ENCODE measurements at places on chromosomes 2 and 18.

DNA sequence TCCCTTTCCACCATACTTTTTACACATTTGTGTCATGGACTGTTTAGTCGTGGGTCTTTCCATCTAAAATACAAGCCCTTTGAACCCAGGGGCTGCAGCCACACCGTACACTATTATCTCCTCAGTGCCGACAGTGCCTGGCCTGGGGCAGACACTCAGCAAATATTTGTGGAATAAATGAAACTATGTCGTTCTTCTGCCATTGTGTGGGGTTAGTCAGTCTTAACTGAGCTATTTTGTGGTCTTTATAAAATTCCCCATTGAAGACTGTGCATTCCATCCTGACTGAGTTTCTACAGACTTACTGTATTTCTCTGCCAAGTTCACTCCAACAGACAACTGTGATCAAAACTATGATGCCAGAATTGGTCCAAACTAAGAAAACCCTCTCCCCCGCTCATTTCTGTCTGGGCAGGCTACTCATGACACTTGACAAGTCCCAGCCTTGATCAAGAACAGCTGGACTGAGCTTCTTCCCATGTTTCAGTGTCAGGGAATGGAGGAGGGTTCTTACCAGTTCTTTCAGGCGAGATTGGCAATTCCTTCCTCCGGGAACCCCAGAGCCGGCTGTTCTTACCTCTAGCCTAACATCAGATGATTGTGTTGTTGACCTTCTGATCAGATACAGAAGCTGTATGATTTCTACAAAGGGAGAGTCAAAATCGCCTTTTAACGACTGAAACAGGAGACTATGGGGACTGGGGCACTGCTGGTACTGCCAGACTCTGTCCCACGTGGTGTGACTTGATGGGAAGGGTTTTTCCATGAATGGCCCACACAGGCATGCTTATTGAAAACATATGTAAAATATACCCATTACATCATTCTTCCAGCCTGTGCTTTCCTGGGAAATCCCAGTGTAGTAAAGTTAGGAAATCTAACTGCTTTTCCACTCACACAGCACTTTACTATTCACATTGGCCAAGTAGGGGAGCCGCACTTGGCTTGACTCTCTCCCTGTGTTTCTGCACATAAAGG is 77.4 kb upstream of the NPAS2 start:
- no peak for DNase-seq

DNA sequence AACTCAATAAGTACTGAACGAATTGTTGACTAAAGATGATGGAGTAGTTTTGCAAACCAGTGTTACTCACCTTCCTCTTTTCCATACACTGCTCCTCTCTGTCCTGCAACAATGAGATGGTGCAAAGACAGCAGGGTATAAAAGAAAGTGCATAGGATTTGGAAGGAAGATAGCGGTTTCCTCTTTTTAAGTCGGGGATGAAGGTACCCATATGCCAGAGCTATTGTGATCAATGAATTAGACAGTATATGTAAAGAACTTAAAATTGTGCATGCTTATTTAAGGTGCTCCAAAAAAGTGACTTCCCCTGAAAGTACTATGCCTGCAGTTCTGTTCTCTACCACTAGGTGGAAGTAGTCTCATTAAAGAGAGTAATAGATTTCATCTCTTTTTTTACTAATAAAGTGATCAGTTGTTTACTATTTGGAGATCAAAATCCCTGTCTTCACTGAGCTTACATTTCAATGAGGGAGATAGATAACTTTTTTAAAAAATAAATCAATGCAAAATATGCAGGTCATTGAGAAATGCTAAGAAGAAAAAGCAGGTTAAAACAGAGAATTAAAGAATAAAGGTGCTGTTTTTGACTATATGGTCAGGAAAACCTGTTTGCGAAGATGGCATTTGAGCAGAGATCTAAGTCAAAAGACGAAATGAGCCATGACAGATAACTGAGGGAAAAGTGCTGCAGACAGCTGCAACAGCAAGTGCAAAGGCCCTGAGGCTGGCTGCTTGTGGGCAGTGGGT is 339.7 kb upstream of the SLC14A2 start:
- peak; percentile 3 for DNase-seq

DNA sequence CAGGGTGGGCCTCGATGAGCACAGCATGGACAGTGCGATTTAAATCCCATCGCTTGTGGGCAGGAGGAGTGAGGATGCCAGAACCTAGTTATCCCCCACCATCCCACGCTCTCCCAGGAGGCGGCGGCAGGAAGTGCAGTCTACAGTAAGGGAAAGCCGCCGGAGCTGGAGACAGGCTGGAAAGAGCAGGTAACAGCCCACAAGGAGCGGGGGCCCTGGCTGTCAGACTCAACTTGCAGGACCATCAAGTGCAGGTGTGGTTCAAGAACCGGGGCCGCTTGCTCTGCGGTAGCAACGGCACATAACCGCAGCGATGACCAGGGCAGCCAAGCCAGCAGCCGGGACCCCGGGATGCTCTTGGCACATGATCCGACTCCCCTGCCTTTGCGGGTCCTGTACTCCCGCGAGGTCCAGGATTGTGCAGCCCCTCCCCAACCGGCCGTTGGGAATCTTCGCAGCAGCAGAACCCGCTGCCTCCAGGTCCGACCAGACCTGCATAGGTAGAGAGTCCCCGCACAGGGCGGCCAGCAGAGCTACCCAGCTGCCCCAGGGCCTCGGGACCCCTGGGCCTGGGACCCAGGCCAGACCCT is 82.1 kb downstream of the BIN1 start:
- no peak for DNase-seq

DNA sequence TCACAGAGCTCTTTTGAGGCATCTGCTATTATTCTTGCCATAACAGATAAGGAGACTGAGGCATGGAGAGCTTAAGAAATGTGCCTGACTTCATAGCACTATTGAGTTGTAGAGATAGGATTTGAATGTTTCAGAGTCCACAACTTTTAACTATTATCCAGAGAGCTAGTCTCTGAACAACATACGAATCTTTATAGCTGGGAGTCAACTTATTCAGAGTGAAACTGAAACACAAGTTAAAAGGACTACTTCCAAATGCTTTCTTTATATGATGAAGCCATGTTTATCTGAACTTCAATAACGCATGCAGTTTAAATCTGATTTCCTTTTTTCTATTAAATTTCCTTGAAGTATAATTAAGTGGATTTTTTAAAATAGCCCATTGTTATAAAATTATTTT is 268.8 kb downstream of the IKZF2 start:
- no peak for DNase-seq

- DNase-seq: no peak
Observed at GRCh38 chr18:48325115-48325665, 84.0 kb downstream of the ZBTB7C start.

- DNase-seq: no peak
Observed at GRCh38 chr18:677951-678381, 20.5 kb downstream of the TYMS start.

- DNase-seq: no peak
Observed at GRCh38 chr2:58425368-58425767, 184.2 kb upstream of the FANCL start.

DNA sequence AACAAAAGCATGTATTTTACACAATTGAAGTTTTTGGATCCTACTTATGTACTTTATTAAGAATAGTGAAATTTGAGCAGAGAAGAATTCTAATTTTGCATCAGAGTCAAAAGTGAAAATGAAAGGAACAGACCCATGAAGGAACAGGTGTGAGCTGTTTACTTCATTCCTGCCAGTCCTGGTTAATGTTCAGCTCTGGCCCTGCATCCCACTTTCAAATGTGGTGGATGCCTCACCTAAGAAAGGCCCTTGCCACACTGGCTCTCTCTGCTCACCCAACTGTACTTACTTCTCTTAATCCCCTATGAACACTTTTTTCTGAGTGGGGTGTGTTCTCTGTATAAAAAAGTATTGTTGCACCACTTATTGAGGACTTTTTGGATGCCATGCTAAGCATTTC is 22.2 kb downstream of the FAM110C start:
- no peak for DNase-seq

DNA sequence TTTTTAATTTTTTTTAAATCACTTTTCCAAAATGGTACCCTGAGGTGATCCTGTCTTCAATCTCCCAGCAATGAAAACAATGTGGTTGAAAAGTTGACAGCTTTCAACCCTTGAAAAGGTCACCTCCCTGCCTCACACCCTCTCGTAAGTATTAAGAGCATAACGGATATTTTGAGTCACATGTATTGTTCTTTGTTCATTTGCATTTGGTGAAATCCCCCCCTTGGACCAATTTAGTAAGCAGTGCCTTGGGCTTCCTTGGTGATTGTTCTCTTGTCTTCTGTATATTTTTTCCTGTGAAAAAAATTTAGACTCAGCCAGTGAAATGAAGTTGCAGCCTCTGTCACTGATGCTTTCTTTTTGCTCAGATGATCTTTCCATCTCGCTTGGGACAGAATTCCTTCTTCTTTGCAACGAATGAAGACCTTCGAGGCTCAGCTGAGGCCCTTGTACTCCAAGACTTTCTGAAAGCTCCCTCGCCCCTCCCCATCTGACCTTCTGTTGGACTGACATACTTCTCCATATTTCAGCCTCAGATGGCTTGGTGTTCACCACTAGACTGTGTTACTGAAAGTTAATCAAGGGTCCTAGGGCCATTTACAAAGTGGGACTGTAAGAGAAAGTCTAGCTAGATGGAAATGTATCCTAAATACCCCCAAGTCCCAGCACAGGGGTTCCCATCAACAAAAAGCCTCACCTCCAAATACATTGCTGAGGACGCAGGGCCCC is 158.4 kb downstream of the BCL2 start:
- no peak for DNase-seq

GRCh38 chr2:120132190-120132589 is 91.0 kb downstream of the TMEM185B start:
- no peak for DNase-seq

- no peak for DNase-seq
Observed at GRCh38 chr2:12050396-12050795, 304.0 kb downstream of the LPIN1 start.

GRCh38 chr2:45675263-45675812 is 23.9 kb downstream of the PRKCE start:
- no peak for DNase-seq

DNA sequence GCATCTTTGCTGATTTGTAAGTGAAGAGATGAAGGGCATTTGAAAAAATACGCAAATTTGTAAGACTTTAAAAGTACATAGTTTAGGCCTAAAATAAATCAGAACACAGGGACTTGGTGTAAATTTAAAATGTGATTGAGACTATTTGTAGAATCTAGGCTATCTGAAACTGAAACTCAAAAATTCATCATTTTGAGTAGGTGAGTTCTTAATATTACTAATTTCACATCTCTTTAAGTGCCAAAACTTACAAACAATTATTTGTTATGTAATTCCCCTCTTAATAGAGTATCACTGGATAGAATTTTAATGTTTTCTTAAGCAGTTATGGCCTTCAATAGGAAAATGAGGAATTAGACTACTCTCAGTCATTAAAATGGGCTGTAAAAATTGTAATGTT is 14.0 kb upstream of the HRH4 start:
- DNase-seq: no peak

DNA sequence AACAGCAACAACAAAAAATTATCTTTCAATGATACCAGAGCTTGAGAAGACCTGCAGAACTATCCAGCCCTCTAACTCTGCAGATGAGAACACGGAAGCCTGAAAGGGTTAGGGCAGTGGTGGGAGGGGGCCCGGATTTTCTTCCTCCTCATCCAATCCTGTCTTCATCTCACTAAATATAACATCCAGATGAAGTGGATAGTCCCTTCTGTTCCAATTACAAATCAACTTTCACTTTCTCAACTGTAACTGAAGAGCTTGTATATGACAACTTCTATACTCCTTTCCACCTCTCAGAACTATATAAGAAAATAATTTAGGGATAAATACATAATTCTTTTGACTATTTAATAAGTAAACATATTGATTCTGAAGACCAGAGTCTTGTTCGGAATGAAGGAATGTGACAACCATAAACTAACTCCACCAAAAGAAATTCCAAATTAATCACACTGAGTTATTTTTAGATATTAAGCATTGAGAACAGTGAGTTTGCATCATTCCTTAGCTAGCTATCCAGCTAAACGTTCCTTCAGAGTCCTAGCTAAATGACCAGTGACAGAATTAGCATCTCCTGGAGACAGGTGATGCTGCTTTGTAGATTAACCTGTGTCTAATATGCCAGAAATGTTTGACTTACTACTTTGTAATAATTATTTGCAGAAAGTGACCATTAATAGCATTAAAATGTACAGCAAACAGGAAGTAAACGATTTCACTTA is 32.7 kb downstream of the SFT2D3 start:
- DNase-seq: no peak

- DNase-seq: no peak
Observed at GRCh38 chr2:120920454-120921148, 184.9 kb downstream of the GLI2 start.

- DNase-seq: no peak
Observed at GRCh38 chr2:163681745-163682144, 54.1 kb downstream of the FIGN start.

DNA sequence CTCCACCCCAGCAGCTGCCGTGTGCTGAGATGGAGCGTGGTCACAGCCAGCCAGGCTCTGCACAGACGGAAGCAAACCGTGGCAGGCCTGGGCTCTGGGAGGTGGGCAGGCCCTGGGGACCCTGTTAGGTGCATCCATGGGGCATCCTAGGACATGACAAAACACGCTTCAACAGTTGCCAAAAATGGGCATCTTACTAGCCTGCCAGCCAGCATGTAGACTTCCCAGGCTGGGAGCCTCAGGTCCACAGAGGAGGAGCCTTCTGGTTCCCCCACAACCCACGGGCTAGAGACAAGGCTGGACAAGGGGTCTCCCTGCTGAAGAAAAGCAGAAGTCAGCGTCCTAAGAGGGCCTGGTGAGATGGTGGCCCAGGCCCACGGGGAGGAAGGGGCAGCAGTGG is 139.5 kb downstream of the HDAC4 start:
- no peak for DNase-seq

DNA sequence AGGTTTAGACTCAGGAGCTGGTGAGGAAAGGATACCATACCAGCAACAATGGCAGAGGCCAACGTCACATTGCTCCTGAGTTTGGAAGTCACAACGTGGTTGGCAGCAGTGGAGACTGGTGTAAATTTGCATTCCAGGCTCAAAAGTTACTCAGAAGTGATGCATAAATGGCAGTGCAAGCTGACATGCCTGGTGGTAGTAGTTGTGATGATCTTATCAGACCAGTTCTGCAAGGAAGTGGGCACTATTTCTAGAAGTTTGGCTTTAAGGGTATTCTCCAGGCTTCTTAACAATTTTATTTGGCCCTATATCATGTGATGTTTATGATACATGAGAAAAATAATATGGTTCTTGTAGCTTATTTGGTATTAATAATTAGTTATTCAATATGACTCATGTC is 37.8 kb downstream of the CXCR4 start:
- no peak for DNase-seq

GRCh38 chr2:149729586-149729985 is 142.0 kb upstream of the MMADHC start:
- DNase-seq: no peak

GRCh38 chr2:69241664-69242514 is 145.1 kb downstream of the GFPT1 start:
- DNase-seq: no peak

- no peak for DNase-seq
Observed at GRCh38 chr2:64295326-64296139, 151.3 kb upstream of the PELI1 start.

GRCh38 chr18:35410561-35410960 is 33.4 kb upstream of the ZNF396 start:
- no peak for DNase-seq
